ENCODE measurements at places on chromosomes 3 and 15.

GRCh38 chr3:3509665-3510064 is 289.6 kb upstream of the LRRN1 start:
- no peak for DNase-seq

DNA sequence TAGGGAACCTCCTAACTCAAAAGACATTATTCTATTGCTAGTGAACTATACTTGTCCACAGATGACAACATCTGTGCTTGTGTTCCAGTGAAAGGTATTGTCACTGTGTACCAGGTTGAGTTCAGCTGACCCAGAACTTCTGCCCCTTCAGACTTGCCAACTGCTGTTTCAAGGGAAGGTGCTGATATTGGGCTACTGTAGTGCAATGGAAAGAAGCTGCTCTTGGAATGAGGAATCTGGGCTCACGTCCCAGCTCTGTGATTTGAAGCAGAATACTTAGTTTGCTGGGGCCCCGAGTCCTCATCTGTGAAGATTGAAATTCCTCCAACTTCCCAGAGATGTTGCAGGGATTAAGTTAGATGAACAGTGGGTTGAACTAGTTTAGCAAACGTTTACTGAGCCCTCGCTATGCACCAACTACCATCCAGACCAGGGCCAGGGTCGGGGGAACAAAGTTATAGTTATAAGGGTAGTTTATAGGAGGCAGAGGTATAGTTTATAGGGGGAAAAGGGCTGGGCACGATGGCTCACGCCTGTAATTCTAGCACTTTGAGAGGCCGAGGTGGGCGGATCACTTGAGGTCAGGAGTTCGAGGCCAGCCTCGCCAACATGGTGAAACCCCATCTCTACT is 15.9 kb upstream of the UMPS start:
- DNase-seq, result no peak

- peak; percentile 75 for DNase-seq
These were observed 31.5 kb upstream of the AP4E1 start for GRCh38 chr15:50876989-50877360.

DNA sequence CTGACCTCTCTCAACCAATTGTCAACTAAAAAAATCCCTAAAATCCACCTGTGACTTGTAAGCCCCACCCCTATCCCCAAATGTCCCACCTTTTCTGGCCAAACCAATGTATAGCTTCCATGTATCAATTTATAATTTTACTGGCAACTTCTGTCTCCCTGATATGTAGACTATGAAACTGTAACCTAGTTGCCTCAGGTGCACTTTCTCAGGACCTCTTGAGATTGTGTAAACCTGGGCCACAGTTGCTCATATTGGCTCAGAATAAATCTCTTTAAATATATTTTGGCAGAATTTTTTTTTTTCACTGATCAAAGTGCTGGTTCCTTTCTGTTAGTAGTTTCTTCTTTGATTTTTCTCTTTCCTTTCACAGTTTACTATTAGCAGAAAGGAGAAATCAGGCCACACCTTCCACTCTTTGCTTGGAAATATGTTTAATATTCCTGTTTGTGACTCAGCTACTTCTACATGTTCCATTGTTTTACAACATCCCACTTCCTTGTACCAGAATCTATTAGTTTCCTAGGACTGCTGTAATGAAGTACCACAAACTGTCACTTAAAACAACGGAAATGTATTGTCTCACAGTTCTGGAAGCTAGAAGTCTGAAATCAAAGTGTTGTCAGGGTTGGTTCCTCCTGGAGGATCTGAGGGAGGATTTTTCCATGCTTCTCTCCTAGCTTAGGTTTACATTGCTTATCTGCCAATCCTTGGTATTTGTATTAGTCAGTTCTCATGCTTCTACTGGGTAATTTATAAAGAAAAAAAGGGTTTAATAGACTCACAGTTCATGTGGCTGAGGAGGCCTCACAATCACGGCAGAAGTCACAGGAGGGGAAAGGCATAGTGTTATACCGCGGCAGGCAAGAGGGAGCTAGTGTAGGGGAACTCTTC is 801.2 kb upstream of the ARPP21 start:
- DNase-seq, result no peak

- no peak for DNase-seq
These were observed 29.6 kb upstream of the SECISBP2L start for GRCh38 chr15:49075881-49076280.
